ENCODE measurements at places on chromosomes 2 and 18. TPM values are rescaled to one million over a fixed set of nuclear protein-coding genes. Genes with fewer than 3 reads are reported as not detected.

CNDP1 gene
- not detected for total RNA-seq

L3MBTL4 gene
- 0.33 TPM for total RNA-seq

CABYR gene
- 4.1 TPM for total RNA-seq

MC2R gene
- not detected for total RNA-seq

ACMSD gene
- total RNA-seq, result not detected

GPR45 gene
- not detected for total RNA-seq

UBE2F gene
- 44.1 TPM for total RNA-seq

FSHR gene
- not detected for total RNA-seq

ALK gene
- total RNA-seq, result not detected

FAM110C gene
- under 0.01 TPM for total RNA-seq

DSG4 gene
- not detected for total RNA-seq

HTR2B gene
- total RNA-seq, result 1.3 TPM

HRH4 gene
- total RNA-seq, result 0.10 TPM

All from vein endothelial cell (primary cell).